Activated CD4-positive, alpha-beta memory T cell treated with anti-CD3 and anti-CD28 coated beads, Interleukin-2, amount 10 ng/mL, durations not matched to agents 7 days and 5 days (primary cell): ENCODE measurements at places on chromosomes 5 and 9.

- H3K27ac ChIP-seq: peak overlapping the region; percentile 75
- no peak for DNase-seq
- no peaks in the 10 kb centered on the region for H3K27me3 ChIP-seq
These were observed 2.4 kb downstream of the PCYOX1L start for GRCh38 chr5:149360272-149360671.

DNA sequence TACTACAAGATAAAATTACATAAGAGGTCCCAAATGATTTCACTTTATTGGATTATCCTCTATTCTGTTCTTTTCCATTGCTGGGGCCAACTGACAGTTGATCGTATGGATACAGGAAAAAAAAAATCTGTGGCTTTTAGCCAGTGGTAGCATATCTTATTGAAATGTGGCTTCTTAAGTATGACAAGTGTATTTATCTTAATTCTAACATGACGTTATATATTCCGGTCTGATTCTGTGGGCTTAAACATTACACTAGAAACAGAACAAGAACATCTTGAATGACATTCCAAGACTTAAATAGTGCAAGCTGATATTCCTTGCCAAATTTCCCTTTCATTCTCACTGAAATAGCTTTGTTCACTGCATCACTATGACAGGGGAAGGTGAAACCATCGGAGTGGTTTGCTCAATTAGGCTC lies 117.9 kb downstream of the INSYN2B start:
- peaks cover 28% of the 10 kb centered on the region for H3K36me3 ChIP-seq
- H3K4me1 ChIP-seq: peaks cover 19% of the 10 kb centered on the region
- H3K27me3 ChIP-seq: no peaks in the 10 kb centered on the region
- no peak overlapping the region for H3K4me3 ChIP-seq
- no peak for DNase-seq

- peaks cover 26% of the 10 kb centered on the region for H3K4me1 ChIP-seq
- peak overlapping the region; percentile 16 for H3K4me3 ChIP-seq
- H3K27ac ChIP-seq: no peak overlapping the region
- DNase-seq: no peak
- peaks cover 83% of the 10 kb centered on the region for H3K27me3 ChIP-seq
- peaks cover 2% of the 10 kb centered on the region for H3K36me3 ChIP-seq
These were observed 639 bp downstream of the PCDH1 start for GRCh38 chr5:141877356-141878185.

- peaks cover 2% of the 10 kb centered on the region for H3K27me3 ChIP-seq
- no peak overlapping the region for H3K4me3 ChIP-seq
- DNase-seq: no peak
- no peaks in the 10 kb centered on the region for H3K4me1 ChIP-seq
- H3K27ac ChIP-seq: no peak overlapping the region
These were observed 206.3 kb upstream of the GDNF start for GRCh38 chr5:38046103-38046502.

- H3K27me3 ChIP-seq: no peaks in the 10 kb centered on the region
- DNase-seq: no peak
- peaks cover 22% of the 10 kb centered on the region for H3K36me3 ChIP-seq
These were observed 209.0 kb downstream of the CWC27 start for GRCh38 chr5:64977779-64978178.

GRCh38 chr5:110726249-110727024 lies at the start of gene TMEM232:
TSS of gene TMEM232 (minus strand) at chr5:110726671. CDS start at chr5:110667352, 59,319 bp downstream.
- H3K4me3 ChIP-seq: peak within 1 kb of the TSS; percentile 73
- no peak within 1 kb of the TSS for H3K27ac ChIP-seq
- H3K36me3 ChIP-seq: no peaks in the 10 kb centered on the region

- no peaks in the 10 kb centered on the region for H3K4me1 ChIP-seq
- no peak for DNase-seq
- H3K36me3 ChIP-seq: no peaks in the 10 kb centered on the region
These were observed 58.4 kb upstream of the DAB2IP start for GRCh38 chr9:121593066-121593465.

- peaks cover 11% of the 10 kb centered on the region for H3K27me3 ChIP-seq
- H3K4me1 ChIP-seq: no peaks in the 10 kb centered on the region
- no peak overlapping the region for H3K27ac ChIP-seq
- H3K4me3 ChIP-seq: no peak overlapping the region
- no peaks in the 10 kb centered on the region for H3K36me3 ChIP-seq
These were observed 6.5 kb downstream of the ZNF462 start for GRCh38 chr9:106869458-106869857.

- DNase-seq: no peak
- H3K36me3 ChIP-seq: no peaks in the 10 kb centered on the region
- no peak overlapping the region for H3K27ac ChIP-seq
These were observed 831 bp downstream of the IGFBPL1 start for GRCh38 chr9:38423273-38423972.

GRCh38 chr9:21590058-21590996 lies 108.2 kb upstream of the IFNE start:
- no peak overlapping the region for H3K4me3 ChIP-seq
- H3K4me1 ChIP-seq: peaks cover 15% of the 10 kb centered on the region
- no peaks in the 10 kb centered on the region for H3K36me3 ChIP-seq
- DNase-seq: no peak
- H3K27me3 ChIP-seq: peaks cover 11% of the 10 kb centered on the region
- H3K27ac ChIP-seq: no peak overlapping the region

DNA sequence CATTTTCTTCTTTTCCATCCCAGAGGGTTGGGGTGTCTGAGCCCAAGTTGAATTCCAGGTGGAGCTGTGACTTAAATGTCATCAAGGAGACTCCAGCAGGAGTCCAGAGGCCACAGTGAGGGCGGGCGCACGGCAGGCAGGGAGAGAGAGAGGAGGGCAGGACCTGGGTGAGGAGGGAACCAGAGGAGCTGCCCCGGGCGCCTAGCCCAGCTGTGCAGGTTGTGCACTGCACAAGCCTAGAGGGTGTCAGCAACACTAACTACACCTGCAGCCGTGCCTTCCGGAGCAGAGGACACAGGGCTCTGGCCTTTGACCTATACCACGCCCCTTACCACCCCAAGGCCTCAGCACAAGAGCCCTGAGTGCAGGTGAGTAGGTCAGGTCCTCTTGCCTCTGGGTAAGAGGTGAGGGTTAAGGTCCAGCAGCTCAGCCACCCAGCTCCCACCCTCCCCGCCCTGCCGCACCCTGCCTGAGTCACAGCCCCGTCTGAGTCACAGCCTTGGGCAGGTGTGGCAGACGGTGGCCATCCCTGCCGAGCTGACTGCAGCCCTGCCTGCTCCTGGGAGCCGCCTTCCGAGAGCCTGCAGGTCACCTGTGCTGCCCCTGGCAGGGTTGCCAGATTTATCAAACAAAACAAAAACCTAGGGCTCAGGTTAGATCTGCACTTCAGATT lies 6.4 kb upstream of the AGPAT2 start:
- H3K4me3 ChIP-seq: no peak overlapping the region
- DNase-seq: no peak
- no peaks in the 10 kb centered on the region for H3K36me3 ChIP-seq
- no peak overlapping the region for H3K27ac ChIP-seq
- peaks cover 18% of the 10 kb centered on the region for H3K27me3 ChIP-seq
- H3K4me1 ChIP-seq: no peaks in the 10 kb centered on the region

DNA sequence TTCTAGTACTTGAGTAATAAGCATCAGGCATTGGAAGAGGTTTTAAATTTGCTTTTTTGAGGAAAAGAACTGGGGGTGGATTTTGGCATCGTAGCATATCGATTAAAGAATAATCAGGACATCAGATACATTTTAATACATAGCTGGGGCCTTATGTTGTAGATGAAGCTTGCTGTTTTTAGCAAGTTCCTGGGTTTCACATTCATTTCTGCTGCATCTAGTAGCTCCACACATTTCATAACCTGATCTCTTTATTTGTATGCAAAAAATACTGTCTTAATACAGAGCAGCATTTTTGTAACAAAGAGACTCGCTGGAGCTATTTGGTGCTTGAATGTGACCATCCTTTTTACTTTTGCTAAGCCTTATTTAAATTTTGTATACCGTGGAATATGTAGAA lies 28.5 kb downstream of the CD180 start:
- no peak for DNase-seq
- no peaks in the 10 kb centered on the region for H3K27me3 ChIP-seq
- H3K4me1 ChIP-seq: peaks cover 44% of the 10 kb centered on the region

- DNase-seq: no peak
- H3K4me1 ChIP-seq: peaks cover 9% of the 10 kb centered on the region
- no peaks in the 10 kb centered on the region for H3K36me3 ChIP-seq
- no peak overlapping the region for H3K27ac ChIP-seq
- no peak overlapping the region for H3K4me3 ChIP-seq
These were observed 141.1 kb upstream of the SMIM23 start for GRCh38 chr5:171644536-171644935.

- H3K4me3 ChIP-seq: no peak overlapping the region
- no peak overlapping the region for H3K27ac ChIP-seq
- no peak for DNase-seq
- no peaks in the 10 kb centered on the region for H3K36me3 ChIP-seq
These were observed 71.6 kb upstream of the RNU6ATAC start for GRCh38 chr9:134236001-134236421.

GRCh38 chr5:35213608-35214007 lies 16.7 kb downstream of the PRLR start:
- no peak overlapping the region for H3K4me3 ChIP-seq
- H3K27me3 ChIP-seq: peaks cover 6% of the 10 kb centered on the region
- no peak overlapping the region for H3K27ac ChIP-seq
- no peak for DNase-seq
- no peaks in the 10 kb centered on the region for H3K4me1 ChIP-seq

DNA sequence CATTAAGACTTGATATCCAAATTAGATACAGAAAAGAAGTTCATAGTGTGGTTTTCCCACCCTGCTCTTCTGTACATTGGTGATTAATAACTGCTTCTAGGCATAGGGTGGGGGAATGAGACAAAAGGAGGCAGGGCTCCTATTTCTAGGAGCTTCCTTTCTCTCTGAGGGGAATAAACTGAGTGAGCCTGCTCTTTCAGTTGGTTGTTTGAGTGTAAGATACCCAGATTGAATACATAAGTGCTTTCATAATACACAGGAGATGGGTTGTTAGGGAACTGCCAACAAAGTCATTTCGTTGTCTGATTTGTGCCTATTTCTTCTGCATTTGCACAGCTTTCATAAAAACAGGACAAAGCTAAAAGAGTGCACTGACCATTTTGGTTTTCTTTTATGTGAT lies 48.9 kb upstream of the TTC23L start:
- H3K36me3 ChIP-seq: no peaks in the 10 kb centered on the region
- H3K27ac ChIP-seq: no peak overlapping the region
- no peaks in the 10 kb centered on the region for H3K4me1 ChIP-seq
- H3K27me3 ChIP-seq: no peaks in the 10 kb centered on the region

- H3K27ac ChIP-seq: no peak overlapping the region
- peaks cover 12% of the 10 kb centered on the region for H3K27me3 ChIP-seq
- peaks cover 21% of the 10 kb centered on the region for H3K4me1 ChIP-seq
- H3K36me3 ChIP-seq: no peaks in the 10 kb centered on the region
- no peak overlapping the region for H3K4me3 ChIP-seq
These were observed 184.8 kb downstream of the TMEM38B start for GRCh38 chr9:105879181-105879580.

DNA sequence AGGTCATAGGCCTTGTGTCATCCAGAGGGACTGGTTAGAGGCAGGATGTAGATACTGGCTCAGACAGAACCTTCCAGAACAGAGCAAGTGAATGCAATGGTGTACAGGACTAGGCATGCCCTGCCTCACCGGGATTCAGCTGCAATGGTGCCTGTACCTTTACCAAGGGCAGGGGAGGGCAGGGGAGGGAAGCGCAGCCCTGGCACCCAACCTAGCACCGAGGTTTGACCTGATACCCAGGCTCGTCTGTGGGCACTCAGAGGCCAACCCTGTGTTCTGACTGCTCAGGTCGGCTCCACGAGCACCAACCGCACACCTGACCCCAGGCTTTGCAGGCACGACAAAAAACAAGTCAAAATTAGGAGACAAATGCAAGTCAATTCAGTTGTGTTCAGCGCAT lies 47.3 kb upstream of the GFPT2 start:
- no peak for DNase-seq
- no peaks in the 10 kb centered on the region for H3K27me3 ChIP-seq
- H3K4me1 ChIP-seq: no peaks in the 10 kb centered on the region

DNA sequence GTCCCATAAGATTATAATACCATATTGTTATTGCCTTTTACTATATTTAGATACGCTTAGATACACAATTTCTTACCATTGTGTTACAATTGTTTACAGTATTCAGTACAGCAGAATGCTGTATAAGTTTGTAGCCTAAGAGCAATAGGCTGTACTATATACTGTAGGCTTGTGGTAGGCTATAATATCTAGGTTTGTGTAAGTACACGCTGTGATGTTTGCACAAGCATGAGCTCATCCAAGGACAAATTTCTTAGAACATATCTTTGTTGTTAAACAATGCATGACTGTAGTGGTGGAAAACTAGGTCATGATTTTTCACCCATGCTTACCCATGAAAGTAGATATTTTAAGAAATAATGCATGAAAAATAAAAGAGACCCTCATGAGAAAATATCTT lies 509.4 kb upstream of the CDH18 start:
- H3K36me3 ChIP-seq: no peaks in the 10 kb centered on the region
- H3K27me3 ChIP-seq: no peaks in the 10 kb centered on the region
- DNase-seq: no peak
- H3K4me1 ChIP-seq: no peaks in the 10 kb centered on the region
- no peak overlapping the region for H3K4me3 ChIP-seq

DNA sequence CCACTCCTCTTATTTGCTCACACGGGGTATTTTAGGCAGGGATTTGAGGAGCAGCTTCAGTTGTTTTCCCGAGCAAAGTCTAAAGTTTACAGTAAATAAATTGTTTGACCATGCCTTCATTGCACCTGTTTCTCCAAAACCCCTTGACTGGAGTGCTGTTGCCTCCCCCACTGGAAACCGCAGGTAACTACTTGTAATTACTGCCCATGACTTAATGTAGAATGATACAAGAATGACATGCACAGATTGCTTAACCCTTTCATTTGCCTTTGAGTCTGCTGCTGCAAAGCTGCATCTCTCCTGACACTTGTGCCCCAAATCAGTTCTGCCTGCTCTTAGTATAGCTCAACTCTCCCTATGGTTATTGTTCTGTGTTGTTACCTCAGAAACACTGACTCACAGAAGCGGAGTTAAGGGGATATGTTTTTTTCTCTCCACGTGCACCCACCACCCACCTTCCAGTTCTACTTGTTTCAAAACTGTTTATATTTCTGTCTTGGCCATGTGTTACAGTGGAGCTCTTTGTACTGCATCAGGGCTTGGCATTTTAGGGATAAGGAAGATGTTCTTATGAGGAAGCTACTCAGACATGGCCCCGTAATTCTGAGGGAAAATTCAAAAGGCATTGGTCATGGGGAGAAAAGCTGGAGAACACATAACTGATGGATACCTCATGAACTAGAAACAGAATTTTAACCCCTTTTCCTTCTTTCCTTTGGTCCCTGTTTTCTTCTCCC lies 2.3 kb downstream of the ADRB2 start:
- DNase-seq: no peak
- H3K4me1 ChIP-seq: peaks cover 76% of the 10 kb centered on the region
- H3K27me3 ChIP-seq: peaks cover 25% of the 10 kb centered on the region
- peaks cover 17% of the 10 kb centered on the region for H3K36me3 ChIP-seq

GRCh38 chr5:136132557-136133221 lies at the start of gene SMAD5:
TSS of gene SMAD5 (plus strand) at chr5:136132845. CDS start at chr5:136153761, 20,916 bp downstream.
- peak within 1 kb of the TSS; percentile 85 for H3K4me3 ChIP-seq
- peaks cover 40% of the 10 kb centered on the region for H3K27me3 ChIP-seq
- H3K27ac ChIP-seq: peak within 1 kb of the TSS; percentile 71
- peaks cover 22% of the 10 kb centered on the region for H3K4me1 ChIP-seq
- peak; percentile 84 for DNase-seq
